ENCODE measurements at places on chromosomes 2 and 18.

DNA sequence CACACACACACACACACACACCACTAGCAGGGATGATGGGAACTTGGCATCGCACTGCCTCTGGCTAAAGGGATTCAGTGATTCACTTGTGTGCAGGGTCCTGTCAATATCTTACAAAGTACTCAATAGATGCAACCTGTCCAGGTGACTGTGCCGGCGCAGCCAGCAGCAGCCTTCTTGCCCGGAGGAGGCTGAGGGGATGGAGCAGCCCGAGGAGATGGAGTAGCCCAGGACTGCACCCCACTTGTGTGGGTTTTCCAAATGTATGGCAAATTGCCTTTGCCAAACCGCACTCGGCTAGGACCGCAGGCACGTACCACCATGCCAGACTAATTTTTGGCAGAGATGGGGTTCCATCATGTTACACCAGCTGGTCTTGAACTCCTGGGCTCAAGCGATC is 31.1 kb downstream of the GBX2 start:
- DNase-seq, result no peak

GRCh38 chr2:133177196-133177595 is 391.1 kb downstream of the NCKAP5 start:
- DNase-seq, result no peak

GRCh38 chr2:42084231-42084671 is 36.4 kb downstream of the PKDCC start:
- no peak for DNase-seq

GRCh38 chr2:95121093-95121406 is 558 bp downstream of the MRPS5 start:
- DNase-seq, result no peak

- DNase-seq, result no peak
Measured at GRCh38 chr2:80252294-80252986, 52.1 kb downstream of the LRRTM1 start.

DNA sequence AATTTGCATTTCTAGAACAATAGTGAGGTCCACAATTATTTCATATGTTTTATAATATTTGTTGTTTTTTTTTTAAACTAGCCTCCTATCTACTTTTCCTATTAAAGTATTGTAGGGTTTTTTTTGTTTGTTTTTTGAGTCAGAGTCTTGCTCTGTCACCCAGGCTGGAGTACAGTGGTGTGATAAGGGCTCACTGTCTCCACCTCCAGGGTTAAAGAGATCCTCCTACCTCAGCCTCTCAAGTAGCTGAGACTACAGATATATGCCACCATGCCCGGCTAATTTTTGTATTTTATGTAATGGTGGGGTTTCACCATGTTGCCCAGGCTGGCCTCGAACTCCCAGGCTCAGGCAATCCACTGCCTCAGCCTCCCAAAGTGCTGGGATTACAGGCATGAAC is 122.5 kb downstream of the SLC39A10 start:
- no peak for DNase-seq

DNA sequence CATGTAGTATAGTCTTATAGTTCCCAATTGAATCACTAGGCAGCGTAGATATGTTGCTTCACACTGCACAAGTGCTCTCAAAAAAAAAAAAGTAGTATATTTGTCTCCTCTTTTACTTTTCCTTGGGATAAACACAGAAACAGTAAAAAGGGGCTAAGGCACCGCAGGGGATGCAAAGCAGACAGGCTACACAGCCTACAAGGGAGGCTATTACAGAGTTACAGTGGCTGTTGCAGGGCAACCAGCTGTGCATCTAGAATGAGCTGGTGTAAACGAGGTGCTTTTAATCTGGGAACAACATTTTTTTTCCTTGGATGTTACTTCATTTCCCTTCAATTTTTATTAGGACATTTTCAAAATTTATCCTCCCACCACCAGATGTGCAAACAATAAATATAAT is 1934.7 kb upstream of the CELF4 start:
- DNase-seq, result no peak

GRCh38 chr2:169599568-169599967 is 15.4 kb downstream of the PPIG start:
- no peak for DNase-seq

GRCh38 chr2:60054571-60055340 is 498.7 kb downstream of the BCL11A start:
- DNase-seq, result no peak
